Stimulated activated CD8-positive, alpha-beta memory T cell treated with anti-CD3 and anti-CD28 coated beads, Interleukin-4, amount 100 ng/mL, for 24 hours (primary cell): ENCODE measurements at places on chromosomes 7 and 10.

- DNase-seq = no peak
Measured at GRCh38 chr10:12348294-12348869, 965 bp upstream of the CAMK1D start.

DNA sequence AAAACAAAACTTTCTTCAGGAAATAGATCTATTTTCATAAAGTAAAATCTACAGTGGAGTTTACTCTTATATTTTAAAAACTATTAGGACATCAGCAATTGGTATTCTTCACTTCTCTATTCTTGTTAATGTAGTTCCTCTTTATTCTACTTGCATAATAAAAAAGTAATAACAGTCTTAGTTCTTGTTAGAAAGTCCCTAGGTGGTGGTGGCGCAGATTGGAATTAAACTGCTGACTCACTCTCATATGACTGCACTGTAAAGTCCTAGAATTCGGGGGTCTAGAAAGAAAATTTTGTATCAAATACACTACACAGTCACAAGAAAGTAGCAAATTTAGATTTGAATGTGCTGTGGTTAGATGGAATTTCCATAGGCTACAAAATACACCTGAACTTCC, 44.6 kb upstream of the TES start:
- DNase-seq = no peak

- DNase-seq = no peak
Measured at GRCh38 chr10:91251430-91252056, 31.1 kb downstream of the PCGF5 start.

DNA sequence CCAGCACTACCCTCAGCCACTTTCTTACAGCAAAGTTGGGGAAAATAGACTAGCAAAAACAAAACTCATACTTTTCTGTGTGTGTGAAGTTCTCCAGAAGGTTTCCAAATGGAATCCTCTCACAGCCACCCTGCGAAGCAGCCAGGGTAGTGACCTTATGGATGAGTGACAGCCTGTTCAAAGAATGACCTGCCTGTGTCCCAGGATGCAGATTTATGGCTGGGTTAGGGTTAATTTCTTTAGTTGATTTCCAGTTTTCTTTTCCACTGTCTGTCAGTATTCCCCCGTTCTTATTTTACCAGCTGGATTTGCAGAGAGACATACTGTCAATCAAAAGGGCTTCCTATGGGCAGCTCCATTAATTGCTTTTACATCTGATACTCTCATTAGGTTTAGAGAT, 2.4 kb upstream of the SEMA4G start:
- DNase-seq = no peak

GRCh38 chr10:11298116-11298515, 280.4 kb downstream of the CELF2 start:
- DNase-seq = no peak

GRCh38 chr7:104982308-104983075, 31.5 kb upstream of the KMT2E start:
- DNase-seq = no peak

- DNase-seq = no peak
Measured at GRCh38 chr7:129664029-129665012, 52.8 kb downstream of the NRF1 start.

DNA sequence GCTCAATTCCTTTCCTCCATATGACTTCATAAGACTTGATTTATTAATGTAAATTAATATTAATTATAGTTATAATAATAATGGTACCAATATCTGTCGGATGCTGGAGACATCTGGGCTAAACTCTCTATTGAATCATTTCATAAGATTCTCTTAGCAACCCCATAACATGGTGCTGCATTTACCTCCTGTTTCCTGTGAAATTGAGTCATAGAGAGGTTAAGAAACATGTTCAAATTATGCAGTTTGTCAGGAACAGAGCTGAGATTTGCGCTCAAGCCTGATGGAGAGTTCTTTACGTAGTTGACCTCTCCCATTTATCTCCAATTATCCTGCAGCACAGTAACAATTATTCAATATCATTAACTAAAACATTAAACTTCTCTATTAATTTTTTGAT, 621.8 kb upstream of the FZD8 start:
- no peak for DNase-seq

DNA sequence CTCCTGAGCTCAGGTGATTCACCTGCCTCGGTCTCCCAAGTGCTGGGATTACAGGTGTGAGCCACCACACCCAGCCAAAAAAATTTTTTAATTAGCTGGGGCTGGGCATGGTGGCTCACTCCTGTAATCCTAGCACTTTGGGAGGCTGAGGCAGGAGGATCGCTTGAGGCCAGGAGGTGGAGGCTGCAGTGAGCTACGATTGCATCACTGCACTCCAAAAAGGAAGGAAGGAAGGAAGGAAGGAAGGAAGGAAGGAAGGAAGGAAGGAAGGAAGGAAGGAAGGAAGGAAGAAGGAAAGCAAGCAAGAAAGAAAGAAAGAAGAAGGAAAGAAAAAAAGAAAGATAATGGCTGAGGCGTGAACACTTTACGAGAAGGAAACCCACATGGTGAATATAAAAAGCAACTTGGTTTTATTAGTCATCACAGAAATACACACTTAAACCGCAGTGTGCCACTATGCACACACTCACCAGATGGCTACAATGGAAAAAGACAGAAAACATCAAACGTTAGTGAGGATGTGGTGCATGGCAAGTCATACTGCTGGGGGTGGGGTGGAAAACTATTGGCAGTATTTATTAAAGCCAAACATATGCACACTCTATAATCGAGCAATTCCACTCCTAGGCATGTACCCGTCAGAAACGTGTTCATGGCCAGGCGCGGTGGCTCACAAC, 4.4 kb upstream of the CCL26 start:
- peak; percentile 30 for DNase-seq

DNA sequence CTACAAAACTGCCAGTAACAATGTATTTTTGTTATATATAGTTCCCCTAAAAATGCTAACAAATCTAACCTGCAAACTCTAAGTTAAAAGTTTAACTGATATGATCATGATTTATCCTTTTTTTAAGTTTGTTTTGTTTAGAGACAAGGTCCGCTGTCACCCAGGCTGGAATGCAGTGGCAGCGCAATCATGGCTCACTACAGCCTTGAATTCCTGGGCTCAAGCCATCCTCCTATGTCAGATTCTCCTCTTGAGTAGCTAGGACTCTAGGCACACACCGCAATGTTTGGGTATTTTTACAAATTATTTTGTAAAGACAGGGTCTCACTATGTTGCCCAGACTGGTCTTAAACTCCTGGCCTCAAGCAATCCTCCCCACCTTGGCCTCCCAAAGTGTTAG, 46.6 kb downstream of the ORC5 start:
- no peak for DNase-seq

DNA sequence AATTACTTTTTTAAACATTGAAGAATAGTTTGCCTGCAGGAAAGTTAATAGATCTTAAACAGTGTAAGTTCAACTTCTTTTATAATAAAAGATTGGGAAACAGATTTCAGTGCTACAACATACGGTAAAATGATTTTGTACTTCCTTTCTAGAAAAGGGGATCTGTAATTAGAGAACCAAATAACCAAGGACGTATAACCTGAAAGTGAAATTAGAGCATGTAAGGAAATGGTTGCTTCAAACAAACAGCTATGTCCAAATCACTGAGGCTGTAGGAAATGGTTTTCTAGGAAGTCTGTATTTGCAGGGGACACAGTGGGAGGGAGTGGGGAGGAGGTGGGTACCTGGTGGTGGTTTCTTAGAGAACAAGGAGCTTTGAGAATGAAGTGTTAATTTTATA, 57.9 kb upstream of the EXOC6 start:
- DNase-seq = no peak
